ENCODE measurements at places on chromosomes 12 and 14.

- no peak for DNase-seq
Measured at GRCh38 chr12:38614171-38614570, 291.2 kb downstream of the CPNE8 start.

GRCh38 chr14:59882957-59883356, 12.4 kb upstream of the RTN1 start:
- DNase-seq: no peak

GRCh38 chr14:22112004-22112403, 438.4 kb upstream of the OR4E1 start:
- no peak for DNase-seq

DNA sequence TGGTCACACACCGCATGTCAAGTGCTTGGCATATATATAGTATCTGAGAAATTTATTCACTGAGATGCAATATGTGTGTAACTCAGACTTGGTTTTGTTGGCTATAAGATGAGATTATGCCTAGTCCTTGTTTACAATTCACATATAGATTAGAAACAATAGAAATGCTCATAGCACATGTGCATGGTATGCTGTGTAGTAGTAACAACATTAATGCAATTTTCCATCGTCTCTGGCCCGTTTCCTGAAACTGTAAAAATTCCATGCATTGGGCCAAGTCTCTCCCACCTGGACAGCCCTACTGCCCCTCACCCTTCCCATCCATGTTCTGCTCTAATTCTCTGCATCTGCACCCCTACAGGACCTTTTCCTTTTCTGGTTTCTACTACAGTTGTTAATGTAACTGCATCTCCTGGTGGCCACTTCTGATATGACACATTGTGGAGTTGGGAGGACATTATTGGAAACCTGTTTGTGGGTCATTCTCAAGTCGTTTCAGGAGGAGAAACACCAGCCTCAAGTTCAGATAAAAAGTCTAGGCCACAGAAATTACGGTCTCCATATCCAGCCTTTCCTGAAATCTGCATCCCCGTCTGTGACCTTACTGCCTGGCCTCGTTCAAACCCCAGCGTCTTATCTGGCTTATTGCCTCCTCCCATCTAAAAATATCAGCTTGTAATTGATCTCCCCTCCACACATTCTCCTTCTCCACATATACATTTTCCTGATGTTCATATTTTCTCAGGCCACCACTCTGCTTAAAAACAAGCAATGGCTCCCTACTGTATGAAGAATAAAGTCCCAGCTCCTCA, 37.5 kb downstream of the EMP1 start:
- no peak for DNase-seq

- DNase-seq: no peak
Measured at GRCh38 chr12:131067981-131068851, 114.5 kb downstream of the ADGRD1 start.

DNA sequence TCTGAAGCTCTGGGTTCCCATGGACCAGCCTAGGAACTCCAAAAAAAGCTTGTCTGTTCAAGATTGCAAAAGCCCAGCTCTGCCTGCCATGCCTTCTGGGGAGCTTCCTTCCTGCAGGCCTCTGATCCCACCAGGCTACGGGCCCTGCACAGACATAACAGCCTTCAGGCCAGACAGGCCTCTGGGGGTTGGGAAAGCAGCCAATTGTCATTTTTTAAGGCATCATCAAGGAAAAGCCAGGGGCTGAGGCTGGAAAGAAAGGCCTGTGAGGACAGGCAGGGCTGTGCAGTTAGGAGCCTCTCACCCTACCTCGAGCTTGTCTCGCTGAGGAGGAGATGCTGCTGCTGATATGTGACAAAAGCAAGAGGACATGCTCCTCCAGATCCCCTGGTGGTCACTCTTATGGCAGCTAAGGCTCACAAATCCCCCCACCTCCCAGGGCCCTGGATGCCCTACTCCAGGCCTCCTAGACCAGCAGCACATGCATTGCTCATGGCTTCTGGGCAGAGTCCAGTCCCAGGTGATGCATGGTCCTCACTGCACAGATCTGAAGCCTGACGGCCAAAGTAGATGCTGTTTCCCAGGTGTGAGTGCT, 2.9 kb downstream of the TMEM229B start:
- no peak for DNase-seq

- no peak for DNase-seq
Measured at GRCh38 chr14:105926373-105927095, 400.2 kb downstream of the TMEM121 start.

GRCh38 chr14:58963873-58964597, 224.4 kb upstream of the DAAM1 start:
- DNase-seq: no peak

DNA sequence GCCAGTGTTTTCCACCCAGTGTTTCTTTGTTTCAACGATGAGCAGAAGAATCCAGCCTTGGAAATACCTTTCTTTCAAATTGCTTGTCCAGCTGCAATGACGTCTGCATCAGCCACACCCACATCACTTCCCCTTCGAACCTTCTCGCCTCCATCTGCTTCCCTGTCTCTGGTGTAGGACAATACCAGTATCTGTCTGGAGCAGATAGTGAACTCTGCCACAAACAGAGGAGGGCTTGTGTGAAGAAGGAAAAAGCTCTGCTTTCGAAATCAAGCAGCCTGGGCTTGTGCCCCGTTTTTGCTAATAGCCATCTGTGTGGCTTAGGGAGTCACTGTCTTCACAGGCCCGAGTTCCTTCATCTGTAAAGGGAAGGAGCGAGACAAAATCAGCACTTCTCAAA, 415.4 kb downstream of the ZFP36L1 start:
- DNase-seq: no peak

DNA sequence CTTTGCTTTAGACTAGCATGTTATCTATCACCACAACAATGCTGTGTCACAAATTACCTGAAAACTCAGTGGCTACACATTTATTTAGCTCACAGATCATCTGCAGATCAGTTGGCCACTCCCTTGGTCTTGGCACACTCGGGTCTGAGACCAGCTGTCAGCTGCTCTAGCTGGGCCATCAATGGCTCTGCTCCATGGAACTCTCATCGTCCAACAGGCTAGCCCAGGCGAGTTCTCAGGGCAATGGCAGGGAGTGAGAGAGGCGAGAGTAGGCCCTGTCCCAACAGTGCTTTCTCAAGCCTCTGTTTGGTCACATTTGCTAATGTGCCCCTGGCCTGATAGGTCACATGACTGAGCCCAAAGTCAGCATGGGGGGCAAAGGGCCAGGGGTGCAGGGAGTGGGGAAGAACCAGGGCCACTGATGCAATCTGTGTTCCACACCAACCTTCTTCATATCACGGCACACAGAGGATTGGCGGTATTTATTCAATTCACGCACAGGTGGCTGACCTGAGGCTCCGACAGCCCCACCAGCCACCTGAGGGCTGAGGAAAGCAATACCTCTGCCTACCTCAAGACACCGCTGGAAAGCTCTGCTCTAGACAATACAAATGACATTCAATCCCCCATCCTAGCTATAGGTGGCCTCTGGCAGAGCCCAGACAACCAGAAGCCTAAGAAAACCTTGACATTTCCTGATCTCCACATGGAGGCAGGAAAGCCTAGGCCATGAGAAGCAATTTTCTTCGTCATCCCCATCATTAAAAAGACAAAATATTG, 82.5 kb downstream of the NT5DC3 start:
- no peak for DNase-seq

- no peak for DNase-seq
Measured at GRCh38 chr14:51444353-51445000, 204.4 kb downstream of the TMX1 start.

Measured in activated CD8-positive, alpha-beta memory T cell treated with anti-CD3 and anti-CD28 coated beads for 4 hours (primary cell).